Nephron progenitor cell (in vitro differentiated cells): ENCODE measurements at places on chromosomes 11 and 22.

GRCh38 chr11:83475760-83476159 lies 189.6 kb upstream of the CCDC90B start:
- no peak for DNase-seq

- no peak for DNase-seq
Measured at GRCh38 chr22:35489239-35489638, 51.4 kb upstream of the RASD2 start.

DNA sequence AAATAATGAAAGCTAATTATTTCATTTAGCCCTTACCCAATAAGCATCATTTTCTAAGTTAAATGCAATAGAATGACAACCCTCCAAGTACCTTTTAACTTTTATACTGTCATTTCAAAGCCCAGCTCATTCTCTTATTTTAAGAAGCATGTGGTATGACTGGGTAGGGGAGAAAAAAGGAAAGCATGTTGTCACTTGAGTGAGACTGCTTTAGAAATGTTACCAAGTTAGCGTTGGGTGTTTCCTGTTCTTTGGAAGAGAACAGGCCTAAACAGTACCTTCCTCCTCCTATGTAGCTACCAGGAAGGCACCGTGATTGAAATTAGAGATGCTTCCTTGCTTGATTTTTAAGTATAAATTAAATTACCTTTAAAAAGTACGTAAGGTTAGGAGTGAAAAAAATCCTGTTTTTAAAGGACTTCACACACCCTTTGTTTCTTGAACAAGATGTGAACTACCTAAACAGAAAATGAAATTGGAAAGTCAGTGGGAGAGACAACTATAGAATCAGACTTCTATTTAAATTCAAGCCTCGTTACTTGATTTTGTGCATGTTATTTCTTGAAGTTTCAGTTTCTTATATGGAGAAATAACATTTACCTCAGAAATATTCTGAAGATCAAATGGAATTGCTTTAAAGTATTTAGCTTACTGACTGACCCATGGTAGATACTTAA lies 741 bp upstream of the CNTF start:
- DNase-seq, result no peak

- DNase-seq, result no peak
Measured at GRCh38 chr11:92136797-92137196, 87.8 kb upstream of the FAT3 start.

- no peak for DNase-seq
Measured at GRCh38 chr11:16011396-16011795, 344.9 kb downstream of the SOX6 start.

DNA sequence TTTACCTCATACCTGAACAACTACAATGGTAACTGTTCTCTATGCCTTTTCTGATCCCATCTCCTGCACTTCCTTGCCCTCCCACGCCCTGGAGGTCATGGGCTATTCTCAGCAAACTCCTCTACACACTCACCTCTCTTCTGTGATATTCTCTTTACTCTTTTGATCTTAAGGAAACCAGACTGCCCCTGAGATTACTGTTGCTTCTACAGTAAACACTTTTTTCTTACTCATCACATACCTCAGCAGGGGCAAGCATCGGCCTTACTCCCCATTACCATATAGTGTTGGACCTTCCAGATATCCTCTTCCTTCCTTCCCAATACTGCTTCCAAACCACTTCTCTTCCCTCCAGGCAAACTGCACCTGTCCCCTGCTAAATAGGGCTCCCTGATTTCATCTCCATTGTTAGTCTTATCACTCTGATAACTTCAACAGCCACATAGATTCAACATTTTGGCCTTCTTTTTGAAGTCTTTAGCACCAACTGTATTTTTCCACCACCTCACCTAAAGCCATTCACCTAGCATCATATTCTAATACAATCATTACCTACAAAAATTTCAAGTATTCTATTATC lies 141.2 kb downstream of the RBFOX2 start:
- no peak for DNase-seq

GRCh38 chr22:38153821-38154562 lies 27.6 kb downstream of the PLA2G6 start:
- no peak for DNase-seq

- DNase-seq, result peak; percentile 8
Measured at GRCh38 chr11:31340903-31341572, 28.5 kb downstream of the DCDC1 start.

DNA sequence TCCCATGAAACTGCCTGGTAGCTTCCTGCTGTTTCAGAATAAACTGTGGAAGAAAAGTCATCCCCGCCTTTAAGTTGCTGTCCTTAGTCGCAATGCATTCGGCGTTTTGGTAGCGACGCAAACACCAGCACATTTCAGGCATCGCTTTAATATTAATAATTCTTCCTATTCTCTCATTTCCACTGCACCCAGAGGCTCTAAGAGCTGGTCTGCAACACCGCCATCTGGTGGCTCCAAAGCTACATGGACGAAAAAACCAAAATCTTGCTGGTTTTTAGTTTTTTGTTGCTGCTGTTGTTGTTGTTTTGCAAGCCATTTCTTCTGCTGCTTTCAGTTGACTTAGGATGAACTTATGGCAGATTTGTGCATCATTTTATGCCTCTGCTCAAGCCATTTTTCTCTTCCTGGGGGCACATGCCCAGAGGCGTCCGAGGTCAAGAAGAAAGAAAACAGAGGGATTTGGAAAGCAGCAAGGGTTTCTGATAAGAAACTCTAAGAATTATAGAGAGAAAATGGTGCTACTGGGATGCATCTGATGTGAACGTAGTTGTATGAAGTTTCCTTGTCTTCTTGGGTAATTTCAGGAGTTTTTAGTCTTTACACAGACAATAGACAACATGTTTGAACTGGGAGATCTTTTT lies 345.4 kb upstream of the KIRREL3 start:
- DNase-seq, result peak; percentile 51

DNA sequence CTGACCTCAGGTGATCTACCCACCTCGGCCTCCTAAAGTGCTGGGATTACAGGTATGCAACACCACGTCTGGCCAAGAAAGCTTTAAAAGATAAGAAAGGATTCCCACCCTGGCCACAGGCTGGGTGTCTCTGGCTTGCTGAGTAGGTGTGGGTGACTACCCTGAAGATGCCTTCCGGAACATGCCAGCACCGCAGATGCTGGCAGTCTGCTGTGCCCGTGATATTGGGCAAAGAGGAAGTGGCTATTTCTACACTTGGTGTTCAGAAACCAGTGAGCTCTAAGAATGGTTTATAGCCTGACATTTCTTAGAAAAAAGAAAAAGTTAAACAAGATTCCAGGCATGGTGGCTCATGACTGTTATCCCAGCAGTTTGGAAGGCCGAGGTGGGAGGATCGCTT lies 6.1 kb downstream of the MRPL11 start:
- DNase-seq, result no peak

- DNase-seq, result no peak
Measured at GRCh38 chr22:31363885-31364465, 17.8 kb upstream of the PATZ1 start.

GRCh38 chr11:10693509-10694081 lies at the start of gene IRAG1:
TSS of gene IRAG1 (minus strand) at chr11:10693755. CDS start at chr11:10693602, 153 bp downstream.
- peak; percentile 38 for DNase-seq

- DNase-seq, result no peak
Measured at GRCh38 chr11:95659088-95659487, 130.5 kb downstream of the FAM76B start.

DNA sequence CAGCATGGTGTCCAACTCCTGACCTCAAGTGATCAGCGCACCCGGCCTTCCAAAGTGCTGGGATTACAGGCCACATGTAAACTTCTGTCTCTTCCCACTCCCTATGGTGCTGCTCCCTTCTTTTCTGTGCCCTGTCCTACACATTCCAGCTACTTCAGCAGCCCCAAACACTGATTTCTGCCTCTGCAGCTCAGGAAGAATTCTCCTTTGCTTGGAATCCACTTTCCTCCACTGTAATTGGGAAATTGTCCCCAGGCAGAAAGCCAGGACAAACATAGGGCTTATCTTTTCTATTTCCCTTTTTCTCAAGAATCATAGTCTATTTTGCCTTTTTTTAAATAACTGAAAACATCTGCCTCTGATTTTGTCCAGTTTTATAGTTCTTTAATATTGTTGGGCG lies 21.3 kb upstream of the DRG1 start:
- DNase-seq, result no peak

DNA sequence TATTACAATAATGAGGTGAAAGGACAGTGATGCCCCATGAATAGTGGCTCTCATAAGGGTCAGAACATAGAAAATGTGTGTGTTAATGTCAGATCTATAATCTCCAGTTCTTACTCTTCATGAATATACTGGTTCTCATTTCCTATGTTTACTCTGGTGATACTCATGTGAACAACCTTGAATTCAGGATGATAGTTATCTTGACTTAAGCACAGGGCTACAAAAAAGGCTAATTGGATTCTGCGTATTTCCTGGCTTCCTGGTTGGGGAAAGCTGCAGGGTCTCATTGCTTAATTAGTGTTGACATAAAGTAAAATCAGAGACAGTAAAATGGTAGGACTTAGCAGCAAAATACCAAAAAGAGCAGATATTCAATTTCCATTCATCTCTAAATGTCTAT lies 1316.8 kb upstream of the RAG2 start:
- DNase-seq, result no peak

DNA sequence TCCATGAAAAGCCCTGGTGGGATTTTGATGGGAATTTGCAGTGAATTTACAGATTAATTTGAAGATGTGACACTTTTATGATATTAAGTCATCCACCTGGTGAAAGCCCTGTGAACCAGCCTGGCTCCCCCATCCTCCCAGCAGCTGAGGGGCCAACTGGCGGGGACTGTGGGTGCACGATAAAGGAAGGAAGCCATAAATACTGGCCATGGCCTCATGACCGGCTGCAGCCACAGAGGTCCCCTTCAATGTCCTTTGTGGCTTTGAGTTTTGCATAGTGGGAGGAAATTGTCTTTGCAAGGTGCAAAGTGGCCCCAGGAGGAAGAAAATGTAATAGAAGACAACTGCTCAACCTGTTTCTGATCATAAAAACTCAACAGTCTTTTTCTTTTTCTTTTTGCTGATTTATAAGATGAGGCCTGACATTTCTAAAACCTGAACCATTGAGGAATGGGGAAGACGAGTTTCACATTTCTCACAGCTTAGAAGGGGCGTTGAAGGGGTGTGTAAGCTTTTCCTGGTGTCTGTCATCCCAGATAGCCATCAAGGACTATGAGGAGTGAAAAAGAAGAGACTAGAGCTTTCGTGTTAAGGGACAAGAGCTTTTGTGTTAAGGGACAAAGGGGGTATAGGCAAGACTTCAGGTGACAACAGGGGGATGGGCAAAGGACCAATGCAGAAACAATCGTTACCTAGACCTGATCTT lies 6.3 kb upstream of the NDUFV1 start:
- DNase-seq, result no peak
